ENCODE measurements at places on chromosomes 6 and 20.
A peak's percentile ranks its signal among the peaks of the same experiment; 100 is the strongest.

DNA sequence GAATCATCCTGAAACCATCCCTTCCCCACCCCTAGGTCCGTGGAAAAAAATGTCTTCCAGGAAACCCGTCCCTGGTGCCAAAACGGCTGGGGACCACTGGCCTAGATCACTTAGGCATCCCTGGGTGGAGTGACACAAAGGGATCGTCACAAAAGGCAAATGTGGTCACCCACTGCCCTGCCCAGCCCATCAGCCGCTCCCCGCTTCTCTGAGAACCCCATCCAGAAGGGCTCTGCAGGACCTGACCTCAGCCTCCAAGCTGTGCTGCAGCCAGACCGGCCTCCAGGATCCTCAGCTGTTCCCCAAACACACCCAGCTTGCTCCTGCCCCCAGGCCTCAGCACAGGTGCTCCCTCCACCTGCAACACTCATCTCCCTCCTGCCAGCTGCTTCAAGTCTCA lies 61.6 kb downstream of the PREX1 start:
- no peak for DNase-seq

DNA sequence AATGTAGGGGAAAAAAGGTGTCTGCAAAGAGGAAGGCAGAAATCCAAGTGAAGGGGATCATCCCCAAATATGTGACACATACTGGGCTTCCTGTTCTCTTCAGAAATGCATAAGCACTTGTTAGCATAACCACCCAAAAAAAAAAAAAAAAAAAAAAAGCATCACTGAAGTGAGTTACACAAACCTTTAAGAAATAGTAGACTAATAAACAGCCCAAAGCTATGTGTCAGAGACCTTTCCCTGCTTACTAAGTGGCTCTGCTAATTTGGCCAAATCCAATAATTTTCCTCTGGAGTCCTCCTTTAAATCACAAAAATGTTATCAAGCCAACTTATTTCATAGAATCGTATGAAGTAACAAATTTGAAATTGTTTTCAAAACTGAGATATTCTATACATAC lies 7.5 kb upstream of the DST start:
- DNase-seq, result no peak

DNA sequence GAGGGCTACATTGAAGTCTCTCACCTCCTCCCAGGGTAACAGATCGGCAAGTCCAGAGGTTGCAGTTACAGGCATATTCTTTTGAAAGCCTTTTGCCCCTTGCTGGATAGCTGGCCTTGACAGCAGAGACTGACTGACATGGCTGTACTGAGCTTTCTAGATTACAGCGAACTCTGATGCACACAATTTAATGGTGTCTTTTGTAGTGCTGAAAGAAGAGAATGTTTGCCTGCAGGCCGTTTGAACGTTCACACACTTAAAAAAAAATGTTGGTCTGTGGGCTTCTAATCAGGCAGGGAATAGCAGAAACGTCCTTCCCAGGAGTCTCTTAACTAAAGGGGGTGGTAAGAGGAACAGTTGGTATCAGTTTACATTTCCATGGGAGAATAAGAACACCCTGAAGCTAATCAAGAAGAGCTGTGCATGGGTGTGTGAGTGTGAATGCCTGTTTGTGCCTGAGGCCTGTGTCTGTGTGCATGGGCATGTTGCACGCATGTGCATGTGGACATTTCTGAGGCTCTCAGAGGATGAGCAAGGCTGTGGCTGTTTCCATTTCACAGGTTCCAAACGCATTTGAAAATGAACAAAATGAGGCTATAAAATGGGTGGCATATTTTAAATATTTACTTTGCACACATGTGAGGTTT lies 213.9 kb upstream of the SSTR4 start:
- no peak for DNase-seq

DNA sequence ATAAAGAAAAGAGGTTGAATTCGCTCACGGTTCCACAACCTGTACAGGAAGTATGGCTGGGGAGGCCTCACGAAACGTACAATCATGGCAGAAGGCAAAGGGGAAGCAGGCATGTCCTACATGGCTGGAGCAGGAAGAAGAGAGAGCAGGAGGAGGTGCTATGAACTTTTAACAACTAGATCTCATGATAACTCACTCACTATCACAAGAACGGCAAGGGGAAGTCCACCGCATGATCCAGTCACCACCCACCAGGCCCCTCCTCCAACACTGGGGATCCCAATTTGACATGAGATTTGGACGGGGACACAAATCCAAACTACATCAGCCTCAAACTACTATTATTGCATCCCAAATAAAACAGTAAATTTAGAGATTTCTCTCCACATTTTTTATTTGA lies 53.6 kb upstream of the CST7 start:
- no peak for DNase-seq

- no peak for DNase-seq
Observed at GRCh38 chr20:43506238-43506637, 1.3 kb upstream of the L3MBTL1 start.

DNA sequence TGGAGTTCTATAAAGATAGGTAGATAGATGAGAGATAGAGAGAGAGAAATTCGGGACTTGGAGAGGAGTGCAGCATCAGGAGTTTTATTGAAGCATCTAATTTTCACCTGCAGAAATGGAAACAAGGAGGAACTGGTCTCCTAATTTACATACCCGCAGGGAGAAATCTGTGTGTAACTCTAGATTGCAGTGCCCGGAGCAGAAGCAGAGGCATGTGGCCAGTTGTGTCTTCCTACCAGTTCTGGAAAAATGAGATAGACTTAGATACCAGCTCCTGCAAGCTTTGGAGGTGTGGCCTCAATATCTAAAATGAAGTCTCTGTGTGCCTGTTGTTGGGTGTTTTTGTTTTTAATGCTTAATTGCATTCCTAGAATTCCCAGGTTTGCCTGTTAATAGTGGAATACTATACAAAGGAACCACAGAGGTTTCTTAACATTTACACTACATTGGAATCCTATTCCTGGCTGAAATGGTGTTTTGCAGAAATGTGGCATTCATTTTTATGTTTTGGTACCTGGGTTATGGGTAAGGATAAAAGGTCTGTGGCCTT lies 57.4 kb downstream of the DTD1 start:
- DNase-seq, result no peak

- no peak for DNase-seq
Observed at GRCh38 chr20:5092765-5093339, 26.9 kb downstream of the PCNA start.

DNA sequence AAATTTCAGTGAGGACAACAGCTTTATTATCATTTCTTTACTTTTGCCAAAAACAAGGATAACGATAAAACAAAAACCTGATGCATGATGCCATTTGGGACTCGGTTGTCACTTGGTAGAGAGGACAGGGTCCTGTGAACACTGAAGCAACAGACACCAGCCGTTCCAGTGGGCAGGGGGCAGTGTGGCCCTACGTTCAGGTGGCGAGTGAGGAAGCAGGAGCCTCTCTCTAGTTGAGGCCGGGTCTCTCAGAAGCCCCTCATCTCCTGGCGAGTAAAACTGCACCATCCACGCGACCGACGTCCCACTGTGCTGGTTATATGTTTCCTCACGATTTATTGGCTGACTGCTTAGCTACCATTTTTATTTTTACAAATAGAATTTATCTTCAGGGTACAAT lies 231.6 kb downstream of the THBS2 start:
- no peak for DNase-seq

- DNase-seq, result no peak
Observed at GRCh38 chr6:130202782-130203181, 20.0 kb downstream of the SAMD3 start.

DNA sequence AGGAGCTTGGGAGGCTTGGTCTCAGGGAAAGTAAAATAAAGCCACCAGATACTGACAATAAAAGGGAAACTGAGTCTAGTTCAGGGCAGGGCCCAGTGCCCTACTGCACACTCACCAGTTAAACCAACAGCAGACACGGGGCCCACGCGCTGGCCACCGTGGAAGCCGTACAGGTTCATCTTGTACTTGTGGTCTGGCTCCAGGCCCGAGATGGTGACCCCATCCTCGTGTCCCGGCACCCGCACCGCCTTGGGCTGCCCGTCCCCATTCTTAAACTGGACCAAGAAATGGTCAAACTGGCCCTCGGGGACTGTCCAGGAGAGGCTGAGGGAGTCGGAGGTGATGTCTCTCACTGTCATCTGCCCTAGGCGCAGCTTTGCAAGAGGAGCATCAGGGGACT lies 26.5 kb downstream of the CYP21A2 start:
- no peak for DNase-seq

DNA sequence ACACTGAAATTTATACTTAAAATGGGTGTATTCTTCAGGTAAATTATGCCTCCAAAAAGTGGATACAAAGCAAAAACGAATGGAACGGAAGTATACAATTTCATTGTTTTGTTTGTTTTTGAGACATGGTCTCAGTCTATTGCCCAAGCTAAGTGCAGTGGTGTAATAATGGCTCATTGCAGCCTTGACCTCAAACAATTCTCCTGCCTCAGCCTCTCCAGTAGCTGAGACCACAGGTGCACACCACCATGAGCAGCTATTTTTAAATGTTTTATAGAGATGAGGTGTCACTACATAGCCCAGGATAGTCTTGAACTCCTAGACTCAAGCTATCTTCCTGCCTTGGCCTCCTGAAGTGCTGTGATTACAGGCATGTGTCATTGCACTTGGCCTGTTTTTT lies 122.2 kb downstream of the MAN1A1 start:
- DNase-seq, result no peak

DNA sequence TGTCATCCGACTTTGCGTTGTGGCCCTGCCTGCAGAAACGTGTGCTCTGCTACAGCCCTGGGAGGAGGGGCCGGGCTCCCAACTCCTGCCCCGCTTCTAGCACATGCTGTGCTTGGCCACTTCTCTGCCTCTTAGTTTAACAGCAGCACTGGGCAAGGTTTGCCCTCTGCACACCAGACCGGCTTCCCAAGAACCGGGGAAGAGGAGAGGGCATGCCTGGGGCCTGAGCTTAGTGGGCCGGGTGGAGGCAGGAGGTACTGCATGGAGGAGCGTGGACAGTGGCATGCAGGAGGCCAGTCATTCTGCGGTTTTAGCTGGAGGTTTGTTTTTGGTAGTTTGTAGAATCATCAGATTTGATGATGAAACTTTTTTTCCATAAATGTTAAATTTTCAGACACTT lies 45.5 kb downstream of the CEP43 start:
- DNase-seq, result no peak

DNA sequence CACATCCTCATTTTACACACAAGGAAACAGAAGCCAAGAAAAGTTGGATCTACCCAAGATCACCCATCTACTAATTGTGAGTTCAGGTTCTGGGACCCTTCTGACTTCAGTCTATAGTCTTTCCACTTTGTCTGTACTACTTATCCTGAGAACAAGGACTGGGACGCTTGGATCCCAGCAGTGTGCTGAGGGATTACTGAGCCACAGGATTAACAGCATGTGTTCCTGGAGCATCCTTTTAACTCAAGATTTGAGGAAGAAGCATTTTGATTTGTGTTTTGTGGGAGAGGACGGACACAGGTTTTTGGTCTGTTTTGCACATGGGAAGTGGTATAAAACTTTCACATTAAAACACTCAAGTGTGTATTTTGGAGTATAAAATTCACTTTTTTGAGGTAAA lies 4.4 kb downstream of the ENPP4 start:
- DNase-seq, result no peak

DNA sequence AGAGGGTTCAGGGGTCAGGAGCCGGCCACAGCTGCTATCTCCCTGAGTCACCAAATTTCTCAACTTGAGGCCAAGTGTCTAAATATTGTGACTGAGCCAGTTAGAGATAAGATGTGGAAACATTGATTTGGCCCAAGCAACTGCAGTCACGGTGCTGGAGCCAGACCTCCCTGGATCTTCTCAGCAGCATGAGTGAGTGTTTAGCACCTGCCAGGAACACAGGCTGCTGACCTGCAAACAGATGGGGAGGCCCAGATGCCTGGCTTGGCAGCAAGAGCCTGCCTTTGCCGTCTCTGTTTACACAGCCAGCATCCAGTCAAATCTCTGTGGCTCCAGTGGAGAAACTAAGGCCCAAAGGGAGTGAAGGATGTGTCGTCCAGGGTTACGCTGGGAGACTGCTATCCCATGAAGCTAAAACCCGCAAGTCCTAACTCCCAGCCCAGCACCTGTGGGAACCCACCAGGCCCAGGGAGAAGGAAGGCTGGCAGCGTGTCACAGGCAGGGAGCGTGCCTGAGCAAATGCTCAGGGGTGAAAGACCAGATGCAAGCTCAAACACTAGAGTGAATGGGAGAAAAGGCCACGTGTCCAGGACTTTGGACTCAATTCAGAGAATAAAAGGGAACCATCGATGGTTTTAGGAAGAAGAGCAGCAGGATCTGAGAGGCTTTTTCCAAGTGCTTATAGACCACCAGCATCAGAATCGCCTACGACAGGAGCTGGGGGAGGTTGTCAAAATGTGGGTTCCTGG lies 15.9 kb upstream of the PTGIS start:
- DNase-seq, result peak; percentile 46

DNA sequence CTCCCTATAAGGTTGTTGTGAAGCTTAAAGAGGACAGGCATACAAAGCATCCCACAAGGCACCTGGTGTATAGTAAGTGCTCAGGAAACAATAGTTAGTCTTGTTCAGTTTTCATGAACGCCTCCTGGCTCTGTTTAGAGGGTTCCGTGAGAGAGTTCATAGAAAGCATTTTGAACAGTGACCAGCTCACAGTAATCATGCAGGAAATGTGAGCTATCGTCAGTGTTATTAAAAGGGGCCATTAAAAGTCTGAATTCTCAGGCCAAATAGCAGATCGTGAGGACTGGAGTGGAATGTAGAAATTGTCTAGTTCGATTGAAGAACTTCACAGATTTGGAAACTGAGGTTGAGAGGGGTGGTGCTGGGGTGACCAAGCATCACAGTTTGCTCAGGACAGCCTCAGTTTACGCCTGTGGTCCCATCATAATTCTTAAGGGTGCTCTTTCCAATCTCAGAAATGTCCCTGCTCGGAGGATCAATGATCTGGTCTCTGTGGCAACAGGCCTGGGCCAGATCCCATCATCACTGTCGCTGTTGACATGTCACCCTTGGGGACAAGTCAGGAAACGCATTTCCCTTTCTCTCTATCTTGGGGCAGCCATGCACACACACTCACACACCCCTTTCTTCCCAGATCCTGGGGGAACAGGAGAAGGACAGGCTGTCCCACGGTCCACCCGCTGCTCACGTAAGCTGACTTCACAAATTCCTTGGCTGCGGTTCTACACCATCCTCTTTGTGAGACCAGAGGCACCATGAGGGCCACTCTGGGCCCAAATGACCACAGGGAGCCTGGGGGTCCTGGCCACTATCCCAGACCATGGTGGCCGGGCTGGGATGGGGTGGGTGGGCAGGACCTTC lies 7.2 kb downstream of the TGM2 start:
- DNase-seq, result no peak

DNA sequence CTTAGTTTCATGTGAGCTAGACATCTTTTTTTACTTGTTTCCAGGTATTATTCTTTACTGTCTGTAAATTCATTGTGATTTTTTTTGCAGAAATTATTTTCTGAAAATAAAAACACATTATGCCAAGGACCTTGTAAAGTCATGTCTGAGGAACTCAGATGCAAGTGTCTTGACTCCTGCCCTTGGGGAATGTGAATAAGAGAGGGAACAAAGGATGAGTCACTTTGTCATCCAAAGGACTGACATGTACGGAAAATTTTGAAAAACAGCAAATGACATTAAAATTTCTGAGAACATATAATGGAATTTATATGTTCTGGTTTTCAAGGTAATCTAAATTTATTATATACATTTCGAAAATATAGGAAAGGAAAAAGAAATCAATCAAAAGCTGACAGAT lies 660.4 kb downstream of the CD109 start:
- no peak for DNase-seq
